Activated CD4-positive, alpha-beta T cell treated with anti-CD3 and anti-CD28 coated beads, Interleukin-2, amount 10 ng/mL, durations not matched to agents 7 days and 5 days (primary cell): ENCODE measurements at places on chromosomes 11 and 22. TPM values are rescaled to one million over a fixed set of nuclear protein-coding genes. Genes with fewer than 3 reads are reported as not detected.

GRCh38 chr11:118742304-118742703 is 48.7 kb downstream of the DDX6 start:
- DNase-seq, result no peak

- no peak for DNase-seq
Observed at GRCh38 chr11:13309156-13309555, 31.6 kb downstream of the BMAL1 start.

DNA sequence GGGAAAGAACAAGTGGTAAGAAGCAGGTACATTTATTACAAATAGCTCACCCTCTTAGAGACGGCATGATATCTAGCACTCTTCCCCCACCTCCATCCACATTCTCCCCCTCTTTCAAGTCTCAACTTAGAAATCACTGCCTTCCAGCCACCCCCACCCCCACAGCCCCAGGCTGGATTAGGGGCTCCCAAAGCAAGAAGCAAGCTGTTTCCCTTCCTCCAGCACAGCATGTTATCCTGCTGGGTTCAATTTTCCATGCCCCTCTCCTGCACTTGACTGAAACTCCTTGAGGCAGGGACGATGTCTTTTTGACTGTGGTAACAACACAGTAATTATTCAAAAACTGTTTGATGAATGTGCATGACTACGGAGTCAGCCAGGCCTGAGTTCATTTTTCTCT is 350.7 kb downstream of the LARGE1 start:
- no peak for DNase-seq

DNA sequence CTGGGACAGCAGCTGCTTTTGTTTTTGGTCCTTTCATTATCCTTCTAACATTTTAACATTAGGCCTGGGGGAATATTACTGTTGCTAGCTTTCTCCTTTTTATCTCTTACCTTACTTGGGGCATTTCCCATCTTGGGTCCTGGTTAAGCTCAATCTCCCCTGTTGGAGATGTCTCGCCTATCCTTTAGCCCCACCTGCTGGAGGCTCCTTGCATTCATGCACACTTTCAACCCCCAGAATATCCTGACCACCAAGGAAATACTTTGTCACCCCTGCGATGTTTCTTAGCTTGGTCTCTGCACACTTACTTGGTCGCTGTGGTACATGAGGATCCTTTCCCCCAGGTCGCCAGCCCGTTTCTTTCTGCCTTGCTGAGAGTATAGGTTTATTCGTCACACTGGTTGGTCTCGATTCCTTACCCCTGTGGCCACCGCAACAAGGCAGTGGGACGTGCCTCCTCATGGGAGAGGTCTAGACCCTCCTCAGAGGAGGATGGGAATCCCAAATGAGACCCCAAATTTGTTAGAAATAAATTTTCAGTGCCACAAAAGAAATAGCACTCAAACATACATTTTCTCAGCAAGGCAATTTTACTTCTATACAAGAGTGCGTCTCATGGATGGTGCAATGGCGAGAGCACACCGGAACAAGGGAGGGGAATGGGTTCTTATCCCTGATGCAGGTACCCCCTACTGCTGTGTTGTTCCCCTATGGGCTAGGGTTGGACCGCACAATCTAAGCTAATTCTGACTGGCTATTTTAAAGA is 5.4 kb upstream of the TXN2 start:
- DNase-seq, result peak; percentile 72

- DNase-seq, result no peak
Observed at GRCh38 chr11:68362801-68363379, 50.5 kb downstream of the LRP5 start.

- DNase-seq, result no peak
Observed at GRCh38 chr11:26767060-26767459, 45.2 kb upstream of the SLC5A12 start.

- peak; percentile 69 for DNase-seq
Observed at GRCh38 chr11:17991783-17992433, 20.9 kb downstream of the SERGEF start.

- DNase-seq, result no peak
Observed at GRCh38 chr11:14673824-14674405, 30.3 kb downstream of the PDE3B start.

- DNase-seq, result no peak
Observed at GRCh38 chr11:119504371-119504770, 81.4 kb upstream of the THY1 start.

DNA sequence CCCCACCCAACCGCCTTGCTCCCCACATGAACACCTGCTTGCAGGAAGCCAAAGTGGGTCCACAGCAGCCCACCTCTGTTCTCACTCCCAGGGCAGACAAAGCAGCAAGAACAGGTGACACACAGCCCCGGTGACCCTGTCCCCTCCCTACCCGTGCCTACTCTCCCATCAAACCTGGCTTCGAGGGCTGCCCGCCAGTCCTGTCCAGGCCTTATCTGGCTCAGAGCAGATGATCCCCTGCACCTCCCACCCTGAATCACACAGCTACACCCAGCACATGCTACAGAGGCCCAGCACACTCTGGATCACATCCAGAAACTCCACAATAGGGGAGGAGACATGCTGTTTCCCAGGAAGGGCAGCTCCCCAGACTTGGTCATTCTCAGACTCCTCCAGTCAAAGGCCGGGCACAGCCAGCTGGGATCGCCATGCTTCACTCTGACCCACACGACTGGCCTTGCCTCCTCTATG is 6.2 kb upstream of the RGL4 start:
- DNase-seq, result no peak

GRCh38 chr11:92393218-92393617 is 168.6 kb downstream of the FAT3 start:
- no peak for DNase-seq

GRCh38 chr11:113251281-113251680 is 63.1 kb upstream of the TTC12 start:
- no peak for DNase-seq

GRCh38 chr11:108743851-108744250 is 79.0 kb downstream of the DDX10 start:
- no peak for DNase-seq

DNA sequence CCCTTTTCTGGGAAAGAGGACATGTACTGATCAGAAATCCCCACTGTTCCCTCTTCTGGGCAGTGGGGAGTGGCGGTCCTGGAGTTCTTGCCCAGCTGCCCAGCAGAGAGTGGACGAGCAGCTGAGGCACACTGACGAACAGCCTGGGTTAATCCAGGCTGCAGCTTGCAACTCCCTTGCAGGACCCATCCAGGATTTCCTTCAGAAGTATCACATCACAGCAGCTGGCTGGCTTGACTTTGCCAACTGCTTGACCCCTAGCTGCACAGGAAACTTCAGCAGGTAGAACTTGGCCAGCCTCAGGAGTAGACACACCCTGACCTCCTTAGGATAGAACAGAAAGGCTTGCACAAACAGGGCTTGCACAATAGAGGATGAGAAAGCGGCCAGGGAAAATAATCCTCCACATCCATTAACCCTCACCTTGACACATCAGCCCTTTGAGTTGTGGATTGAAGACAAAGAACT is 27.9 kb upstream of the FZD4 start:
- DNase-seq, result no peak

DNA sequence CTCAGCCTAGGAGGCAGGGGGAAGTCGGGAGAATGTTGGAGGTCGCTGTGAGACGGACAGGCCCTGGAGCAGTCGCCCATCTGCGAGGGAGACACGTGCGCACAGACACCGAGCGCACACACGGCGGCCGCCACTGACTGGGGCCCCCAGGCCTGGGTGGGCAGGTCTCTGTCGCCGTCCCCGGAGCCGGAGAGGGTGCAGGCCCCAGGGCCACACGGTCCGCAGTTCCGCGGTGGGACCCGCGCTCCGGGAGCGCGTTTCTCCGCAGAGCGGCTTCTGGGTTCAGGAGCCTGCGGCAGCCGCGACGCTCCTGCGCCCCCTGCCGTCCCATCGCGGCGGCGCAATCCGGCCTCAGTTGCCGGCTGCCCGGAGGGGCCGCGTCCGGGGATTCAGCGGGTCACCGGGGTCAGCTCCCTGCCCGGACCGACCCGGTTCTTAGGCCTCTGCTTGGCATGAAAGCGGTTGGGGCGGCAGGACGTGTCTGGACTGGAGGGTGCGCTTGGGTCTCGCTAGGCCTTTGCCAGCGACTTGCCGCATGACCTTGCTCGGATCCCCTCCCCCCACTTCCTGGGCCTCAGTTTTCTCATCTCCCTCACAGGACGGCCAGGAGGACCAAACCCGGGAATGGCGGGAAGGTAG is 31.2 kb downstream of the PDE2A start:
- DNase-seq, result peak; percentile 55

- no peak for DNase-seq
Observed at GRCh38 chr22:27349456-27349855, 452.1 kb downstream of the MN1 start.

GRCh38 chr11:125257751-125258150 is 93.2 kb downstream of the PKNOX2 start:
- DNase-seq, result no peak

- no peak for DNase-seq
Observed at GRCh38 chr11:28621753-28622152, 513.6 kb downstream of the METTL15 start.

GRCh38 chr22:44597616-44598015 is 99.6 kb upstream of the RTL6 start:
- no peak for DNase-seq

DNA sequence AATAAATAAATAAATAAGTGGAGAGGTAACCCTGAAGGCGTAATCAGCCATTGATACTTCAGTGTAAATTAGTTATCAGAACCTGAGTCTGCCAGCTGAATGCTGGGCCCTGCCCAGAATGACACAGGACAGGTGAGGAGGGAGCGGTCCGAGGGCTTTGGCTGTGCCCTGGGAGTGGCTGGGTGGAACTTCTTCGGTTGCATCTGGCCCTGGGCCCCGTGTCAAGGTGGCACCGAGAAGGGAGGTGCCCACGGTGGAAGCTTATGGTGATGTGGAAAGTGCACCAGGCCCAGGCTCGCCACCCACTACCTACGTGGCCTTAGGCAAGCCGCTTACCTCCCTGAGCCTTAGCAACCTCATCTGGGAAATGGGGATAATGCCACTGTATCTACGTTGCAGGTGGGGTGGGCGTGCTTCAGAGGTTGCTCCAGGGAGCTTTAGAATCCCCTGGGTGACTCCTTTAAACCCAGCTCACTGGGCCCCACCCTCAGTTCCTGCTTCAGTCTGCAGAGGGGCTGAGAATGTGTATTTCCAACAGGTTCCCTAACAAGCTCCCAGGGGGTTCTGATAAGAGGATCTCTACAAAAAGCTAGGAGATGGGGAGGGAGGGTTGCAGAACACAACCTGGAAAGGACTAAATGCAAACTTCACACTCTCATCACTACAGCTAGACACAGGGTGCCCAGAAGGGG is 38.8 kb downstream of the TXN2 start:
- DNase-seq, result no peak

GRCh38 chr11:76663912-76664440 is 6.6 kb downstream of the LRRC32 start:
- DNase-seq, result no peak

DNA sequence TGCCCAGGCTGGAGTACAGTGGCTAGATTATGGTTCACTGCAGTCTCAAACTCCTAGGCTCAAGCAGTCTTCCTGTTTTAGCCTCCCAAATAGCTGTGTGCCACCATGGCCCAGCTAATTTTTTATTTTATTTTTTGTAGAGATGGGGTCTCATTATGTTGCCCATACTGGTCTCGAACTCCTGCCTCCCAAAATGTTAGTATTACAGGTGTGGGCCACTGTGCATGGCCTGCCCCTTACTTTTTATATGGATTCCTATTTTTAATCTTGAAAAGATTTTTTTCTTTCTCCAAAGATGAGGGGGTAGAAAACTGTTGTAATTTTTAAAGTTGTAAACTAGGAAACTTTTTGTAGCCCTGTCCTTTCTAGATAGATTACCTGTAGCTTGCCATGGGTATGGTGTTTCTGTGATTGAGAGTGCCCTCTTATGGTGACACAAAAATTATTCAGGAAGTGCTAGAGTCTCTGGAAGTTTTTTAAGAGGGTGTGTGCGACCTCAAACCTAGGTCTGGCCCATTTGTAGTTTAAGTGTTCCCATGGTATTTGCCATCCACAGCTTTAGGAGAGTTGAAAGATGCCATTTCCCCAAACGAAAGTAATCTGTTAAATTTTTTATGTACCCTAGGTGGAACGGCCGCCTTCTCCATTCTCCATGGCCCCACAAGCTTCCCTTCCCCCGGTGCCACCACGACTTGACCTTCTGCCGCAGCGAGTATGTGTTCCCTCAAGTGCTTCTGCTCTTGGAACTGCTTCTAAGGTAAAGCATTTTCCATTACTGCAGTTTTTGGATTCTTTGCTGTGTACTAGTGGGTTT is 32.4 kb downstream of the MCAM start:
- DNase-seq, result peak; percentile 42

DNA sequence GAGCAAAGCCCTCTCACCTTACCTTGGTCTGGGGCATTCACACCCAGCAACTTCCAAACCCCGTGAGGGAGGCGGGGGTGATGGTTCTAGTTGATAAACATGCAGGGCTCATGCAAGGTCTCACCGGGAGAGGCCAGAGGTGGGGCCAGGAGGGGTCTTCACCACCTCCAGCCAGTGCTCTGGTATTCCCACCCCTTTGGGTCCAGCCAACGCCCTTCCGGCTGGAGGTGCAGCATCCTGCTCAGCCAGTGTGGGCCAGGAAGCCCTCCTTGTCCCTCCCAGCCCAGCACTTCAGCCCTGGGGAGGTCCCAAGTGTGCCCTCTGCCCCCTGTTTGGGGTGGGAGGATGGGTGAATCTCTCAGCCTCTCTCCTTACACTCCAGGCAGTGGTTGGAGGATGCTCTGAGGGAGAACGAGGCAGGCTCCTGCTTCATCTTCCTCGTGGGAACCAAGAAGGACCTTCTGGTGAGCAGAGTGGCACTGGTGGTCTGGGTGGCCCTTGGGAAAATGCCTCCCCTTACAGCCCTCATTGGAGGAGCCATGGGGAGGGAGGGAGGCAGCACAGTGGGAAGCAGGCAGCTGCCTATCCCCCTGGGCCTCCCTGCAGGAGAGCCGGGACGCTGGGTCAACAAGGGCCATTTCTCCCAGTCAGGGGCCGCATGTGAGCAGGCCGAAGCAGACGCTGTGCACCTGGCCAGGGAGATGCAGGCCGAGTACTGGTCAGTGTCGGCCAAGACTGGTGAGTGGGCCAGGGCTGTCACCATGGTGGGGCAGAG is 13.4 kb downstream of the RAB36 start:
- DNase-seq, result no peak

- DNase-seq, result peak; percentile 46
Observed at GRCh38 chr11:108871152-108871551, 206.3 kb downstream of the DDX10 start.

- no peak for DNase-seq
Observed at GRCh38 chr11:26607725-26608506, 35.9 kb upstream of the MUC15 start.

- no peak for DNase-seq
Observed at GRCh38 chr11:7570938-7571521, 57.2 kb downstream of the PPFIBP2 start.

The IFITM10 gene
- 1.3 TPM for total RNA-seq

The MS4A7 gene
- not detected for total RNA-seq

The NAV2 gene
- total RNA-seq, result 0.29 TPM

The IL17REL gene
- not detected for total RNA-seq

The SERGEF gene
- total RNA-seq, result 33.9 TPM

The ACR gene
- not detected for total RNA-seq

The MAPK8IP2 gene
- 0.37 TPM for total RNA-seq

The HTR3A gene
- not detected for total RNA-seq

The MMP8 gene
- total RNA-seq, result not detected

The TMEM86A gene
- total RNA-seq, result 0.25 TPM

The BEST1 gene
- total RNA-seq, result not detected

The NPTXR gene
- 1.2 TPM for total RNA-seq

The C11orf21 gene
- 66.4 TPM for total RNA-seq
